RPMI8226 (cell line): ENCODE measurements at places on chromosomes 11 and 22.

DNA sequence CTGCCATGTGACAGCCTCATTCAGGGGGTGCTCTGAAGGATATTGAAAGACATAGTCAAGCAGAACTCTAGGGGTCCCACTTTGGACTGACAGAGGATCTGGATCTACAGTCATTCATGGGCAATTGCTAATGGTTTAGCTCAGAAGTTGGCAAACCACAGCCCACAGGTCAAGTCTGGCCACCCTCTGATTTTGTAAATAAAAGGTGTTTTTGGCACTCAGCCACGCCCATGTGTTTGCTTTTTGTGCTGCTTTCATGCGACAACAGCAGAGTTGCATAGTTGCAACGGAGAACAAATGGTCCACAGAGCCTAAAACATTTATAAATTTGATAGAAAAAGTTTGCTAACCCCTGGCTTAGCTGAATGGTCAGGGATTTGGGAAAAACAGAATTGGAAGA lies 41.7 kb downstream of the RPS6KA4 start:
- peak; percentile 55 for DNase-seq

DNA sequence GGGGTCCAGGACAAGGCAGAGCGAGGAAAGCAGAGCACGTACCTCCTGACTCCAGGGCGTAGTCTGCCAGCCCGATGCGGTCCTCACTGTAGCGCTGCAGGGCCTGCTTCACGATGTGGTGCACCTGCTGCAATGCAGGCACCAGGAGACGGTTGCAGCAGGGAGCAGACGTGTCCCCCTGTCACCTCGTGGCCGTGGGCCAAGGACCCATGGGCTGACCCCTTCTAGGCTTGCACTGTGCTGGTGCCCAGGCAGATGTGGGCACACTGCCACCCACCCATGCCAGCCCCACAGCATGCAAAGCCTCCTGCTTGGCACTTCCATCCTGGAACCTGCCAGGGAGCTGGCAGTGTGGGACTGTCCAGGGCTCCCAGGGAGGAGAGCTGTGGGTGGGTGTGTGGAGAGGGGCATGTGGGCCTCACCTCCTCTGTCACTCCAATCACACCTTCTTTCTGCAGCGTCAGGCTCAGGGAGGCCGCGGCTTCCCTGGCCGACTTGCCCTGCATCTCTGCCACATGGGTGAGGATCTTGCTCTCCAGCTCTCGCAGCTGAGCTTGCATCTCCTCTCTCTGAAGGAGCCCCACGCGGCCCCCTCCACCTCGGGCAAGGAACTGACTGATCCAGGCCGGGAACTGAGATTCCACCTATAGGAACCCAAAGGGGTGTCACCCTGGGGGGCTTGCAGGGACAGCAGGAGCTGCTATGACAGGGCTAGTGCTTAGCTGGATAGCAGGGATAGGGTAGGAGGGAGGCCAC lies 16.3 kb downstream of the SUN2 start:
- DNase-seq = no peak

GRCh38 chr11:92453055-92453454 lies 228.4 kb downstream of the FAT3 start:
- DNase-seq = no peak

DNA sequence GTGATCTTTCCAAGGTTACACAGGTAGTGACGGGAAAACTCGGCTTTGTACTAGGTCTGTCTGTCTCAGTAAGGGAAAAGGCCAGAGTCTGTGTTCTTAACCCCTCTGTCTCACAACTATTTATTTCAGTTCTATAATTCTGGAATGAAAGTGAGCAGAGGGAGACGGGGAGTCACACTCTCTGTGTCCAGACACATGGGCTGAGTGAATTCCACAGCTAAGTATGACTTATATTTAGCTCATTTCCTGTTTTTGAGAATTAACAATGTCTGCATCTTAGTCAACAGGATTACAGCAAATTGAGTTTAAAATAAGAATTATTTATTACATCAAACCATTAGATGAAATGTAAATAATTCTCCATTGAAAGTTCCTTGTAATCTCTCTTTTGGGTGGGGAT lies 62.5 kb upstream of the OR4B1 start:
- no peak for DNase-seq

- DNase-seq = no peak
These were observed 51.0 kb downstream of the SYTL2 start for GRCh38 chr11:85759915-85760314.

DNA sequence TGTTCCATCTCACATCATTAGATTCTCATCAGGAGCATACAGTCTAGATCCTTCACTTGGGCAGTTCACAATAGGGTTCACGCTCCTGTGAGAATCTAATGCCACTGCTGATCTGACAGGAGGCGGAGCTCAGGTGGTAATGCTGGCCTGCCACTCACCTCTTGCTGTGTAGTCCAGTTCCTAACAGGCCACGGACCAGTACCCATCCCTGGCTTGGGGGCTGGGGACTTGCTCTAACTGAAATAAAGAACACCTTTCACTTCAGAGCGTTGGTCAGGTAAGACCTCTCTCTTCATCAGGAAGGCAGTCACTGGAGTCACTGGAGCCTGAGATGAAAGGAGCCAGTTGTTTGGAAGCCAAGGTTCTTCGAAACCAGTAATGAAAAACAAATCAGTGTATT lies 41.7 kb downstream of the PRMT3 start:
- DNase-seq = no peak

DNA sequence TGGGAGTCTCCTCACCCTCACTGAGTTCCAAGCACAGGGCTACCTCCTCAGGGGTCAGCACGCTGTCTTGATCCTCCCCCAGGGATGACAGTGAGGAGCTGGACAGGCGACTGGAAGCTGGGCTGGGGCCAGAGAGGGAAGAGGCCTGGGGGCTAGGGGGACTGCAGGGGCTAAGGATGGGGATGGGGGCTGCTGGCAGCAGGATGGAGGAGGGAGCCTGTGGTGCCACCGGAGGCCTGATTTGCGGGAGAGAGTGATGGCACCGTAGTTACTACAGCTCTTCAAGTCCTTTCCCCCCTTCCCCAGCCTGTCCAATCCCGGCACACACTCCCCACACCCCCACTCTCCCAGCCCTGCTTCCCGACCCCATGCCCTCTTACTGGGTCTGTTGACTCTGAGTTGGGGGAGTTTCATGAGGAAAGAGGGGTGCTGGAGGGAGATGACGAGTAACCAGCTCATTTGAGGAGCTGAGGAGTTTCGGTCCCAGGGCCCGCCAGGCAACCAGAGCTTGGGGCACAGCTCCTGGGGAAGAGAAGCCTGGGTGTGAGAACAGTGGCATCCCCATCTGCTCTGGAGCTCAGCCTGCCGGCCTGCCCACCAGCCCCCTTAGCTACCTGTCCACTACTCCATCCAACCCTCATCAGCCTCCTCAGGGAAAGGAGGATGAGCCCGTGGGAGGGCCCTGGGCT lies 10.5 kb downstream of the ROBO4 start:
- DNase-seq = no peak

- no peak for DNase-seq
These were observed 53.0 kb downstream of the RELT start for GRCh38 chr11:73429121-73429750.

- no peak for DNase-seq
These were observed 9.0 kb upstream of the MUC5AC start for GRCh38 chr11:1148752-1149180.

- DNase-seq = no peak
These were observed 136.1 kb downstream of the MORC2 start for GRCh38 chr22:30832407-30832987.

DNA sequence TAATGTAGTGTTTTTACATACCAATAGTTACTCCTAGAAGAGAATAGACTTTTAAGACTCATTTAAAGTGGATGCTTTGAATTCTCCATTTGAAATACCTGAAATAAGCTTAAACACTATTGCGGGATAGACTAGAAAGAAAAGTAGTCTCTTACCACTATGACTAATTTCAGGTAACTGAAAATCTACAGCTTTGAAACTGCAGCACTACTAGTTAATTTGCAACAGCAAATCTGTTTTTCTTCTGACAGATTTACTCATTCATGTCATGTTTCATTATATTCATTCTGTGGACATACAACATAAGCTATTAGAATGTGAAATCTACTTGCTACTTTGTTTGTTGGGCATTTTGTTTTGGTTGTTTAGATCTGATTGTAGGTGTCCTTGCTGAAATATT lies 153.6 kb downstream of the MAML2 start:
- DNase-seq = no peak

- DNase-seq = no peak
These were observed at the start of gene A4GALT for GRCh38 chr22:42720263-42721044. Gene A4GALT (minus strand): TSS chr22:42720870. CDS start chr22:42693951, 26,919 bp downstream.

DNA sequence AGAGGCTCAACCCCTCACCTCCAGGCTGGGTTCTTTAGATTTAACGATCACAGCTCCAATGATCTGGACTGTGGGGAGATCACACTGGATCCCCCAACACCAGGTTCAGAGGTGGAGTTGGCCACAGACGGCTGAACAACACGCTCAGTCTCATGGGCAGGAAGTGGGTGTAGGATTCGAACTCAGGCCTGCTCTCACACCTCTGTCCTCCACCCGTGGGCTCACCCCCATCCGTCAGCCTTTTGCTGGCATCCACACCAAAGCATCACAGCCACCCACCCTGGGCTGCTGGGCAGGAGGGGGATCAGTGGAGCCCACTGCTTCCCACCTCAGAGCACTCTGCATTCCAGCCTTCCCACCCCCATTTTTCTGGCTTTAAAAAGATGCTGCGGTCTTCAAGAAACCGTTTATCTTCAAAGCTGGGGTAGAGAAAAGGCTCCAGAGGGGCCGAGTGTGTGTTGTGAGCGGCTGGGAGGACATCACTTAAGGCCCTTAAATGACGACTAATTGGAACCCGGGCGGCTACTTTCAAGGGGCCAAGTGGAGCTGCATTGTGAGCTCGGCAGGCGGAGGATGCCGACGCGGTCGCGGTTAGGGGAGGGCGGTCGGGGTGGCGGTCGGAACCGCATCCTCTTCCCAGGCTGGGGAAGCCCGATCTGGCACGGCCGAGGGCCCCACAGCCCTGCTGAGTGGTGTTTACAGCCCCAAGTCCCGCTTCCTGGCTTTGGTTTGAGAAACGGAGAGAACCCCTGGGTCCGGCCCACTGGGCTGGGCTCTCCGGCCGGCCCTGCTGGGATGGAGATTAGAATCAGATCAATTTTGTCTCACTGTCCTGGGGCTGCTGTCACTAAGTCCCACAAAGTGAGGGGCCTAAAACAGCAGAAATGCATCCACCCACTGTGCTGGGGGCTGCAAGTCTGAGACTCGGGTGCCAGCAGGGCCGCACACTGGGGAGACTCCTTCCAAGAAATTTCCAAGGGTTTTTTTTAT lies 15.9 kb upstream of the FGF3 start:
- DNase-seq = no peak

- peak; percentile 97 for DNase-seq
These were observed 63.6 kb upstream of the FAM181B start for GRCh38 chr11:82796998-82797961.

DNA sequence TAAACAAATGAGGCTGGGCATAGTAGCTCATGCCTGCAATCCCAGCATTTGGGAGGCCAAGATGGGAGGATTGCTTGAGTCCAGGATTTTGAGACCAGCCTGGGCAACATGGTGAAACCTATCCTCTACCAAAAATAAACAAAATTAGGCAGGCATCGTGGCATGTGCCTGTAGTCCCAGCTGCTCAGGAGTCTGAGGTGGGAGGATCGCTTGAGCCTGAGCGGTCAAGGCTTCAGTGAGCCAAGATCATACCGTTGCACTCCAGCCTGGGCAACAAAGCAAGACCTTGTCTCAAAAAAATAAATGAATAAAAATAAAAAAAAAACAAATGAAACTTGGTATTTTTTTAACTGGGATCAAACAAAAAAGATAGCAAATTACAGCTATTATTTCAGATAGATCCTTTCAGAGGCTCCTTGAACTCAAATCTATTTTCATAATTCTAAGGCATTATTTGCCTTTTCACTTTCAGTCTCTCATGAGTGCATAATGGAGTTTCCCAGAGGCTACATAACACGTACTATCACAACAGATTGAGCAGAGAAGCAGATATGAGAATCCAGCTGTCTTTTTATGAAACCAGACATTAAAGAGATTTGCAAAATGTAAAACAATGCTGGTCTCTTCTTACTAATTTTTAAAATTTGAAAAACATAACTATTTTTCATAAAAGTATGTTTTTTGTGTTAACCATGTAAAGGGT lies 23.1 kb downstream of the DDIAS start:
- no peak for DNase-seq

DNA sequence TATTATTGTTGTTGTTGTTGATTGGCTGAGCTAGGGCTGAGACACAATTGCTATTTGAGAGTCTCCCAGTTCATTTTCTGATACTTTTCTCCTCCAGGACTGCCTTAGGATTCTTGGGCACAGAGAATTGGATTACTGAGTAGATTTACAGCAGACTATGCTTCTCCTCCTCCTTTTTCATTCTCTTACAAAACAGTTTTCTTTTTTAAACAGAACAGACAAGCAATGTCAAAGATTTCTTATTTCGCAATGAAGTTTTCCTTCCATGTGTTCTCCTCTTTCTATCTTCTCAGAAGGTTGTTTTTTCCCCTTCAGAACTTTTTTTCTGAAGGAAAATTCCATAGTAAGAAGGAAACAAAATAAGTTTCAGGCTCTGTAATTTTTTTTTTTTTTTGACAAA lies 19.8 kb upstream of the TIMP3 start:
- no peak for DNase-seq

- DNase-seq = no peak
These were observed 67.8 kb downstream of the GGTLC2 start for GRCh38 chr22:22712092-22712658.

GRCh38 chr11:46382646-46383403 lies 1.4 kb downstream of the MDK start:
- no peak for DNase-seq

DNA sequence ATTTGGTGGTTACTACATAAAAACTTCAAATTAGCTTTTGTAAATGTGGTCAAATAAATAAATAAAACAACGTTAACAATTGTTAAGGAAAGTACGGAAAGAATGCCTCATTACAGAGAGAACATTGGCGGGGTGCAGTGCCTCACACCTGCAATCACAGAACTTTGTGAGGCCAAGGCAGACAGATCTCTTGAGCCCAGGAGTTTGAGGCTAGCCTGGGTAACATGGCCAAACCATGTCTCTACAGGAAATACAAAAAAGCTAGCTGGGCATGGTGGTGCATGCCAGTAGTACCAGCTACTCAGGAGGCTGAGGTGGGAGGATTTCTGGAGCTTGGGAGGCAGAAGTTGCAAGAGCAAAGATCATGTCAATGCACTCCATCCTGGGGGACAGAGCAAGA lies 59.4 kb upstream of the VPREB1 start:
- DNase-seq = no peak

- no peak for DNase-seq
These were observed 74.7 kb upstream of the DRD2 start for GRCh38 chr11:113549611-113550578.

- DNase-seq = no peak
These were observed 15.6 kb upstream of the UCP3 start for GRCh38 chr11:74024261-74025029.

GRCh38 chr22:37535159-37535558 lies 15.9 kb upstream of the CARD10 start:
- DNase-seq = no peak

- DNase-seq = peak; percentile 72
These were observed 602 bp downstream of the EWSR1 start for GRCh38 chr22:29268511-29269229.
